ENCODE measurements at places on chromosomes 7 and 10.

GRCh38 chr7:77327067-77327931 lies 88.8 kb downstream of the GSAP start:
- no peak for DNase-seq

GRCh38 chr7:69839782-69840181 lies 241.5 kb downstream of the AUTS2 start:
- no peak for DNase-seq

DNA sequence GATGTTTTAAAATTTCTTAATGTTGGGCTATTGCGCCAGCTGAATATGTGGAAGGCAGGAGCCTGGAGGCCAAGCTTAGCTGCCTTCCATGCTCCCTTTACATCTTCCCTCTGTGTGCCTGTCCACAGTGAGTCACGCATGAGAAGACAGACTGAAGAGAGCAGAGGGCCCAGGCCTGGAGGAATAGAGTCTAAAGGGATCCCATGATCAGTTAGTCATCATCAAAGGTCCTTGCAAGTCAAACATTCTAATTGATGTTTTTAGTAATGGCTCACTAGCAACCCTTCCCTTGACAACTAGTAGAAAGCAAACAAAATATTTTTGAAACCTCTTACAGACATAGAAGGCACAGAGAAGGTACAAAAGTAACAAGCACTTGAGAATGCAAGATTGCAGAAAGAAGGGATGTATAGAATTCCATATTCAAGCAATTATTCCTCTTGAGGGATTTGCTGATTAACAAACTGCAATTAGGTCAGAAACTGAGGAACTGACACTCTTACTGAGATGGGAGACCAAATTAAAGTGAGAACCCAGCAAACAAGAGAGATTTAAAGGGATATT lies 30.7 kb upstream of the APBB1IP start:
- no peak for DNase-seq

GRCh38 chr10:78798976-78799730 lies 269.6 kb upstream of the ZMIZ1 start:
- no peak for DNase-seq

- DNase-seq: no peak
Observed at GRCh38 chr7:77425101-77426051, 9.2 kb upstream of the GSAP start.

GRCh38 chr7:86965727-86966120 lies 93.7 kb downstream of the ELAPOR2 start:
- DNase-seq: no peak

DNA sequence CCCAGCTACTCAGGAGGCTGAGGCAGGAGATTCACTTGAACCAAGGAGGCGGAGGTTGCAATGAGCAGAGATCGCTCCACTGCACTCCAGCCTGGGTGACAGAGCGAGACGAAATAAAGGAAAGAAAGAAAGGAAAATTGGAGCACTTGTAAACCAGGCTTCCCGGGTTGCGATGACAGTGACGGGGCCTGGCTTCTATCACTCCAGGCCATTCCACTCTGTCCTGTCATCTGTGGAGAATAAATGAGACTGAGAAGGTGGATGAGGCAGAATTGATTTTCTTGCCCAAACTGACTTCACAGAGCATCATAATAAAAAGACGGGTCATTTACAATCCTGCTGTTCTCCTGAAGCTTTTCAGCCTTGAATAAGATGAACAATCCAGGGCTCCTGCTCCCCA lies 12.1 kb upstream of the KPNA7 start:
- DNase-seq: no peak

GRCh38 chr10:2202401-2202800 lies 465.1 kb upstream of the ADARB2 start:
- no peak for DNase-seq

DNA sequence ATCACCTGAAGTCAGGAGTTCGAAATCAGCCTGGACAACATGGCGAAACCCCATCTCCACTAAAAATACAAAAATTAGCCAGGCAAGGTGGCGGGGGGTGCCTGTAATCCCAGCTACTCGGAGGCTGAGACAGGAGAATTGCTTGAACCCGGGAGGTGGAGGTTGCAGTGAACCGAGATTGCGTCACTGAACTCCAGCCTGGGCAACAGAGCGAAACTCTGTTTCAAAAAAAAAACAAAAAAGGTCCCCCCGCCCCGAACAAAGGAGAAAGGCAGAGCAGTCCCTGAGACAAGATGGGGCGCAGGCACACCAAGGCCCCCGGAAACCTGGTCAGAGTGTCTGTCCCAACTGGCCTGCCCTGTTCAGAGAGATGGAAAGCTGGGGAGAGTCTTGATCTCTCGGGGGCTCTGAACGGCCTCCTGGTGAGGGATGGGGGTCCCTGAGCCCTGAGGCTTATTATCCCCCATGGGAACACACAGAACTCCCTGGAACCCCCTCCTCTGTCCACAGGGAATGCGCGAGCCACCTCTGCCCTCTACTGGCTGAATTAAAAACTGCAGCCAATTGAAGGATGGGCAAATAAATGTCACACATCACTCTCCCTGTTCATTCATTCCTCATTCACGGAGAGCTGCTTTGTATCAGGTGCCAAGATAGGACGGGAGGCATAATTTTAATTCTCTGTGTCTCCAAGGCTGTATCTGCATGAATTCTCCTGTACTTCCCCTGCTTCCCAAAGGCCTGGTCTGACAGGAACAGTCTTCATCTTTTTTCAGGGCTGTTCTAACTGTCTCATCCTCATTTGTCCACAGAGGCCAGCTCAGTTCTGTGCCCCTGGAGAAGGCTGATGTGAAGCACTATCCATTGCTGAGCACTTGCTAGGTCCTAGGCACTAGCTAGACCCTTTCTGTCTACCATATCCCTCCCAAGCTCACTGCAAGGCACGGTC lies 28.9 kb downstream of the MAT1A start:
- DNase-seq: no peak

DNA sequence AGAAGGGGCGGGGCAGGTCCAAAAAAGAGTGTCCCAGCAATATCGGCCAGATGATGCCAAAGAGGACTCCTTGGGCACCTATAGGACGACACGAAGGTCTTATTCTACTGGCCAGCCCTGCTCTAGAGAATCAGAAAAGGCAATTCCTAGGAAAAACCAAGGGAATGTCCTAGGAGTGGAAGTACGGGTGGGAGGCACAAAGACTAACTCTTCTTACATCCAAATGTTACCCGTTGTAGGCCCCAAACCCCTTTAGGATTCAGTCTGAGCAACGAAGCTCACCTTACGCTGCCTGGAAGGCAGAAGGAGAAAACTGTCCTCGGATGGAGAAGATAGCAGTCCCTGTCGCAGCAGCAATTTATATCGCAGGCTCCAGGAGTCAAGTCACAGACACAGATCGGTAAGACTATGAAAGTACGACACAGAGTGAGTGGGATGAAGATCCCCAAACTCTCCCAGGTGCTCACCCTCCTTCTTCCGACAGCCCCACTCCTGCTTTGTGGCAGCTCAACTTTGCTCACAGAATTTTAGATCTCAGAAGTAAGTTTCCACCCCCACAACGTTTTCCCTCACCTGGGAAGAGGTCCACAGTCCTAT lies 558 bp downstream of the TCTN3 start:
- DNase-seq: no peak

- DNase-seq: no peak
Observed at GRCh38 chr10:49615213-49615612, 1.4 kb downstream of the CHAT start.

- DNase-seq: no peak
Observed at GRCh38 chr7:5595545-5596045, 172.0 kb upstream of the TNRC18 start.

DNA sequence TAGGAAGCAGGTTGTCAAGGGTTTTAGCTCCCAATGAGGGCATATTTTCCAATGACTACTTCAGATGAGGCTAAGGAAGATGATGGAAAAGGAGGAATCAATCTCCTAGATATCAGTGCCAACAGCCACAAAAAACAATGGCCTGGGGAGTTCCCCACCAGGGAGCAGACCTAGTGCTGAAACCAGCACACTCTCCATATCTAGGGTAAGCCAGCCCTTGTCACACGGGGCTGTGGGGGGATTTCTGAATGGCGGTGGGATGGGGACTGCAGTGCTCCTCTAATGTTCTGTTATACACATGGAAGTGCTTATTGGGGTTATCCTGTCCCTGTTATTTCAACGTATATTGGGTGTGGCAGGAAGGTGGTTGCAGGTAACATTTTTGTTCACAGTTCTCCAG lies 18.5 kb downstream of the EPC1 start:
- DNase-seq: peak; percentile 30

DNA sequence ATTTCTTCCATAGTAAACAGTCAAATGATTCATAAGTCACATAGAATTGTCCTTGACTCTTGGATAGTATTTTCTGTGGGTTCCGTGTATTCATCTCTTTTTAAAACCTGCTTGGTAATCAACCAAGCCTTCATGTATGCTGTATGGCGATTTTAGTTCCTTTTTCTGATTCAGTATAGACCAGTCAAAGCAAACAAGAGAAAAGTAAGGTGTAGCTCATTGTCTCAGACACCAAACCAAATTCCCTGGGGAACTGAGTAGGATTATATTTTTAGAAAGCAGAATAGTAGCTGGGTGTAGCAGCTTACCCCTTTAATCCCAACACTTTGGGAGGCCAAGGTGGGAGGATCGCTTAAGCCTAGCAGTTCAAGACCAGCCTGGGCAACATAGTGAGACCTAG lies 240.5 kb downstream of the BBS9 start:
- no peak for DNase-seq

DNA sequence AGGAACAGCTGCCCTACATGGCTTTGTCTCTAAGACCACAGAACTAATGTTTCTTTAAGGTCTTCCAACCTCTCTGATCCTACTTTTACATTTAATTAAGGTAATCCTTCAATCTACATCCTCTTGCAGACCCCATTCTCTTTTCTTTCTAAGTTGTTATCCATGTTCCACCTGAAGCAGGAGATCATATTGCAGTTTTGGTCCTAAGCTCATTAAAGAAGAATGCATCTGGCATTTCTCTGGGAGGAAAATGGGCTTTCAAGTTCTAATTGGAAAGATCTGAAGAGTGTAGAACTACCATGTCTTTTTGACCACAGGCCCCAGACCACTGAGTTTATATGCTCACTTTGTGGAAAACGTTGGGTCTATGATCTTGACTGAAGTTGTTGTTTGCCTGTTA lies 111.2 kb downstream of the SEM1 start:
- DNase-seq: no peak

- DNase-seq: no peak
Observed at GRCh38 chr7:4144811-4145510, 537.1 kb upstream of the FOXK1 start.

DNA sequence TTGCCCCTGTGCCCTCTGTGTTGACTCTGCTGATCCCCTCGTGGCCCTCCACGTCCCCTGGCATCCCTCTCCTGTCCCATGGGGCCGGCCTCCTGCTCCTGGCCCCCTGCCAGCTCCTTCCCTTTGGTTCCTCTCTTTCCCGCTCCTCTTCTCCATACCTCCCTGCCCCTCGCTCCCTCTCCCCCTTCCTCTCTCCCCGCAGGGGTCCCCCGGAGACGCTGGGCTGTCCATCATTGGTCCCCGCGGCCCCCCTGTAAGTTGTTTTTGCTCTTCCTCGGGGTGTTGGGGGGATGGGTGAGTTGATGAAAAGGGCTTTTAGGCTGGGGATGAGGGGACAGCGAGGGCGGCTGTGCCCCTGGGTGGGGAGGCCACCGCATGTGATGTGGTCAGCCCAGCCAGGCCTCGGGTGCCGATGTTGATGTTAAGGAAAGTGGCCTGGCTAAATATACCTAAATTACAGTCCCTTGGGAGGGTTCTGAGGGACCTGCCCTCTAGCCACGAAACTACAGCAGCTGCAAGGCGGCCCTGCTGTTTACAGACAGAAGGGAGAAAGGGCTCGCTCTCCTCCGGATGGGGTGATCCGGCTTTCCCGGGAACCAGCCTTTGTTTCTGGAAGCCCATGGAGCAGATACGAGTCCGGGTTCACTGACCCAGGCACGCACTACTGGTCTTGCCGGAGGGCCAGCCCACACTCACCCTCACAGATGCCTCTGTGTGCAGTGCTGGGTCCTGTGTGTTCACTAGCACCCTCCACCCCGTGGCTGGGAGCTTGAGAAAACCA lies 78.8 kb downstream of the COL13A1 start:
- DNase-seq: no peak

DNA sequence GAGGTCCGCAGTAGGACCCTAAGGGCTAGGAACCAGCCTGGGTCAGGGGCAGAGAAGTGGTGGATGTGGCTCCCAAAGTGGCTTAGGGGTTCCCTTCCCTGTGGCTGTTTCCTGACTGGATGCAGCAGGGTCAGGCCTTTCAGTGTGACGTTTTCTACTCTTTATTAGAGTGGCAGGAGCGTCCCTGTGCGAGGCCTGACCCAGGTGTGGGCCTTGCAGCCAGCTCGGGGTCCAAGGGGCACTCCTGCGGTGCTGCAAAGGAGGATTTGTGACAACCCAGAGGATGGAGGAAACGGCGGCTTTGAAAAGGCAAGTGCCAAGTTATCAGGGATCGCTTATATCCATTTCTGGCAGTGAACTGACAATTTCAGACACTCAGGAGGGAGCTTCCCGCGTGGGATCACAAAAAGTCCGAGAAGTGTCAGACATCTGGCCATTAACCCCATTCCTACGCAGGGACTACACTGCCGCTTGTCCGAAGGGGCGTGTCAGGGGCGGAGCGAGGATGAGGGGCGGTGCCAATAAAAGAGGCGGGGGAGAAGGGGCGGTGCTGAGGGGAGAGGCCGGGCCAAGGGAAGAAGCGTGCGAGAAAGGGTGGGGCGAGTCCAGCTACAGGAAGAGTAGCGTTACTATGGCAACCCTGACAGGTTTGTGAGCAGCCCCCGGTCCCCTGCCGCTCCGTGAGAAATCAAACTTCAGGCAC lies 98.8 kb upstream of the ZNF722 start:
- peak; percentile 73 for DNase-seq

DNA sequence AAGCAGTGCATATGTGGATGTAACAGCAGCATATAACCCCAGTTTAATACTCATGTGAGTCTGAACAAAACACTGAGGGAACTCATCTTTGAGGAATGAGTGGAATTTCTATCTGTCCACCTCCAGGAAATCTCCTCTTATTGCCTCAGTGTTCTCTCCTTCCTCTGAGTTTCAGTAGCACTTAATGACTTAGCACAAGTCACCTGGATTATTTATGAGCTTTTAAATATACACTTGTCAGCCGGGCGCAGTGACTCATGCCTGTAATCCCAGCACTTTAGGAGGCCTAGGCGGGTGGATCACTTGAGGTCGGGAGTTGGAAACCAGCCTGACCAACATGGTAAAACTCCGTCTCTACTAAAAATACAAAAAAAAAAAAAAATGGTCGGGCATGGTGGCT lies 4.3 kb downstream of the LRRC20 start:
- DNase-seq: no peak

All from T-cell (primary cell).